ENCODE measurements at places on chromosomes 3 and 15.

DNA sequence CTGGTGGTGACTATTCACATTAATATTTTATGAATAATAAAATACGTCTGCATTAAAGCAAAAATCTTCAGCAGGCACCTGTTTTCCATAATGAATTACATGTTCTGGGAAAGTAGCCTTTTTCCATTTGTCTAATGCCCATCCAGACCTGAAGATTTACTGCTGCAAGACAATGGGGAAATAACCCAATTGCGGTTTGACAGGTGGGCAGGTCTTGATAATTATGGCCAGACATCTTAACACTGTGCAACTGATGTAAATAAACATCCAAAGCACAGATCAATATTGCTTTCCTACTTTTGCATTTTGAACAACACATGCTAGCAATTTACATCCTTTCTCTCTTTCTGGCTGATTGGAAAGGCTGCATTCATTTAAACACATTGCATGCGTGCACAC, 173.9 kb downstream of the MEIS2 start:
- DNase-seq, result no peak

DNA sequence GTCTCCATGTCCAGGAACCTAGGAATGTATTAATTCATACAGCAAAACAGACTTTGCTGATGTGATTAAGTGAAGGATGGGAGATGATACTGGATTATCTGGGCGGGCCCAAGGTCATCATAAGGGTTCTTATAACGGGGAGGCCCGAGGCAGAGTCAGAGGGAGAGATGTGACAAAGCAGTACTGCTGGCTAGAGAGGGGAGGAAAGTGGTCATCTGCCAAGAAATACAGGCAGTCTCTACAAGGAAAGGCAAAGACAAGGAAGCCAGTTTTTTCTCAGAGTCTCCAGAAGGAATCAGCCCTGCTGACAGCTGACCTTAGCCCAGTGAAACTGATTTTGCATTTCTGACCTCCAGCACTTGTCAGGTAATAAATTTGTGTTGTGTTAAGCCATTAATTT, 66.2 kb upstream of the CORO2B start:
- no peak for DNase-seq

- no peak for DNase-seq
These were observed 104.8 kb upstream of the WNT5A start for GRCh38 chr3:55591888-55592287.

GRCh38 chr15:74307827-74308811, 59.3 kb downstream of the CYP11A1 start:
- peak; percentile 65 for DNase-seq

DNA sequence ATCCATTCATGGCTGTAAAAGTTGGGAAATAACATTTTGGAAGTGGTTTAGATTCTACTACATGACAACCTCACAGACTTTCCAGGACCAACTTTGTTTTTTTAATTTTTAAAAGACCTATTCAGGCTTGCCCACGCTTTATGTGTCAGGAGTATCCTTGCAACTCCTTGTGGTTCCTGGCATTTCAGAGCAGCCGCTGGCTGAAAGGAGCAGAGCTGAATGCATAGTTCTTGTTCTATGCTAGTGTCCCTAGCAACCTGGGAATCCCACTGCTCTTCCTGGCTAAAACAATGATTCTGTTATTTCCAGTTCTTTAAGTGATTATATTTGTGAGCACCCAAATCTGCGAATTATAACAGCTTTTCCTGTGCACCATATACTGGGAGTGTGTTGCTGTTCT, 34.9 kb downstream of the CP start:
- no peak for DNase-seq
